ENCODE measurements at places on chromosomes 12 and 14.

DNA sequence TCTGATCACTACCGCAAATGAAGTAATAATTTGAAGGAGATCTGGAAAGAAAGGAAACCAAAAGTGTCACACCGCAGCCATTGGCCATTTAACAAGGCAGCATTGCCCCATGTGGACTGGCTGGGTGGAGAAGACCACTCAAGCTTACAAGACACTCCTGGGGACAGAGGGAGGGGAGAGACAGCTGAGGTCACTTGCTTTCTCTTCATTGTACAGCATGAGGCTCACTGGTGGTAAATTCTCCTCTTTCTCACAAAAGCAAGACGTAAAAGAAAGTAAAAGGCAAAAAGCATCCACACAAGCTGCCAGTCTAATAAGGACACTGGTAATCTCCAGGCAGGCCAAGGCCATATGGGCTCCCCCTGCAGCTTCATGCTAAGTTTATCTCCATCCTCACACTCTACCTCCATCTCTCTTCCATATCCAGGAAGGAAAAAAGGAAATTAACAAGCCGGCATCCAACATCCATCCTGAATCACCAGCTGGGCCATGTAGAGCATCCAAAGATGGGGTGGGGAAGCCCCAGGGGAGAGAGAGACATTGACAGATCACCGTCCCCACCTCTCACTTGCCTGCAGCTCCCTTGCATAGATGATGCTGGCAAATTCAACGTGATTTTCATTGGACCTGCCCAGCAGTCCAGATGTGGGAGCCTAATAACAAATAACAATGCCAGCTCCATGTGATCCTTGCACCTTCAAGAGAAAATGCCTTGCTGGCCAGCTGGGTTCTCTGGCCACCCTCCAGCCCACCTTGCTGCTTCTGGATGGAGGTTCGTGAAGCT is 100.6 kb downstream of the DPF3 start:
- DNase-seq: no peak

DNA sequence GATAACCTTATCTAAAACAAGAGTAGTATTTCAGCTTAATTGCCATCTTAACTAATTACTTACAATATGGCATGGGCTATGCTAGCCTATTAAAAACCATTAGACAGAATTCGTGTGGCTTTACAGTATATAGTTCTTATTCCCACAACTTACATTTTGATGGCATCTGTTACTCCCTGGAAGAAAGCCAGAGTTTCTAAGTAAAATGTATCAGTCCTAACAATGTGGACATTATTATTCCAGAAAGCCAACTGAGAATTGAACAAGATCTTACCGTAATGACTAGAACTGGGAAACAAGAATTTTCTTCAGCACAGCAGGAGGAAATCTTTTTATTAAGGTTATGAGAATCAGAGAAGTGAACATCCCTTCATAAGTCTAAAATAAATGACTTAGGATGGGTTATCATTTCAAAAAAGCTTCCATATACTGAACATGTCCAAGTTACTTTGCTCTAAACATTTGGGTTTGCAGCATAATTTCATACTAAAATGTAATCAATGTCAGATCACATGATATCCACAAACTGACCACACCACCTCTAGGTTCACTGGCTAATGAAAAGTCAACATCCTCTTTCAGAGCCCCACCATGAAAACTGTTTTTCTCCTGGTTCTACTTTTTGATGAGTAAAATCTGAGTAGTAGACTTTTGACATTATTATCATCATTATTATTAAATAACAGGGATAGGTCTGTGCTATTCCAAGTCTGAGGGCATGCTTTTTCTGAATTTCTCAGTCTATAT is 179.7 kb downstream of the SSPN start:
- no peak for DNase-seq

GRCh38 chr14:64714432-64715025 is 10.3 kb downstream of the PLEKHG3 start:
- no peak for DNase-seq

GRCh38 chr12:34604631-34605509 is 582.6 kb downstream of the ALG10 start:
- DNase-seq: peak; percentile 10

DNA sequence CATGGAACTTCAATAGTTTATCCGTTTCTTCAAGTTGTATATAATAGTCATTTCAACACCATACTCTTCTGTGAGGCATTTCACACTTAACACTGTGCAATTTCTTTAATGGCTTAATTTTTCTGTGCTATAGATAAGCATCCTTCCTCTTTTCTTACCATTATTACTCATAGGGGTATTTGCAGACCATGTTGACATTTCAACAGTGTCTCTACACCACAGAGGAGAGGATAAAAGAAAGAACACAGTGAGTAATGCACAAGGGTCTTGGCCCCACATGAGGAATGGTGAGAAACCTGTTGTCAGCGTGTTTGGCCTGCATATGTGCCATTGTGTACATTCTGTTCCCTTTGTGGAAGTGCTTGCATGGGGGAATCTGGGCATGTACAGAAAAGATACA is 421.5 kb upstream of the MDGA2 start:
- DNase-seq: no peak

DNA sequence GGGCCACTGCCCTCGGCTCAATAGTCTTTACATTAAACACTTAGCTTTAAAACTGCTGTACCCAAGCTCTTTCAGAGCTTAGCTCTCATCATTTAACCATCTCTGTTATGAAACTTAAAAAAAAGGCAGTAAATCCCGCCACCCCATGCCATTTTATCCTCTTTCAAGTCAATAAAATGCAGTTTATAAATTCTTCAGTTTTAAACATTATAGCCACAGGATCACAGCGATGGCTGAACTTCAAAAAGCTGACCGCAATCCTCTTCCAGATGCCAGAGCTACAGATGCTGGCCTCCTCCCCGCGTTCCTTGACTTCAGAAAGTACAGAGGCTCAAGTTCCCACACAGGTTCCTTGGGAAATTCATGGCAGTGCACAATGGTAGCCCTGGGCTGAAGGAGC is 4.2 kb downstream of the OR10G3 start:
- no peak for DNase-seq

- no peak for DNase-seq
These were observed 76.5 kb upstream of the CLMN start for GRCh38 chr14:95396221-95396620.

- no peak for DNase-seq
These were observed 21.8 kb downstream of the AHNAK2 start for GRCh38 chr14:104956290-104956890.

All from urothelium cell line (cell line).